Stimulated activated CD8-positive, alpha-beta memory T cell treated with anti-CD3 and anti-CD28 coated beads, Interleukin-2, amount 100 ng/mL, for 1 hour (primary cell): ENCODE measurements at places on chromosomes 6 and 20.

DNA sequence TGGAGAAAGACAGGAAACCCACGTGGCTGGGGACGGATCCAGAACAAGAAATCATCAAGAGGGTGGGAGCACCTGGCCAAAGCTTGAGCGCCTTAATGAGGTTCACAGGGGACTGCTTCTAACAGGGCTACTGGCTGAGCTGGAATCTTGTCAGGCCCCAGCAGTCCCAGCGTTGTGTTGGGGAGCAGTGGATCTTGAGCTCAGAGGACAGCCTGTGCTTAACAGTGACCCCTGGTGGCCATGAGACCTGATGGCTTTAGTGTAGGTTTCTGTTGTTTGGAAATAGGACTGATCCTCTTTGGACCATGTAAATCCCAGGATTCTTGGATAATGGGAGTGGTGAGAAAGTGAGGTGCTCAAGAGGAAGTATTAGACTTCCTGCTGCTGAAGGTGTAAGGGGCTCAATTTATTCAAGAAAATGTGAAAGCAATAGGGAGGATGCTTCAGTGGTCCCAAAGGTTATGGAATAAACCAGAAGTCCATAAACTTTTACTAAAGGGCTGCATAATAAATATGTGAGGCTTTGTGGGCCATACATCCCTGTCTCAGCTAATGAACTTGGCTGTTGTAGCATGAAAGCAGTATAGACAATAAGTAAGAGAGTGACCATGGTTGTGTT, 216.2 kb downstream of the NFATC2 start:
- peak; percentile 5 for DNase-seq

- DNase-seq = no peak
Measured at GRCh38 chr6:31945507-31946369, at the start of gene CFB. Gene CFB (plus strand): TSS chr6:31946095. CDS start chr6:31946222, 127 bp downstream.

GRCh38 chr6:45421709-45422502, 44.2 kb upstream of the SUPT3H start:
- DNase-seq = no peak

DNA sequence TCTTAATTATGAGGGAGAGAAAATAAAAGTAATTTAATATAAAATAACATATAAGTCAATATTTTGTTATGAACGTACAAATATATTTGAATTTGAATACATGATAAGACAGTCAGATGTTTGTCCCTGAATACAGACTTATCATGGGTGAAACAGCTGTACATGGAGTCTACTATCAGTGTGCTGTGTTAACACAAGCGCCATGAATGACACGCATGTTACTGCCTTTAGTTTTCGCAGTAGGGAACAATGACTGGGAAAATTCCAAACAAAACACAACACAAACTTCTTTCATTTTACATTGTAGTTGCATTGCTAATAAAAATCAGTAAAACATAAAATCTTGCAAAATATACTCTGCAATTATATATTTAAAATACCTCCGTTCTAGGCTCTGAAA, 108.6 kb downstream of the FBXO5 start:
- DNase-seq = no peak

- DNase-seq = no peak
Measured at GRCh38 chr6:53634184-53634631, 31.3 kb downstream of the KLHL31 start.

DNA sequence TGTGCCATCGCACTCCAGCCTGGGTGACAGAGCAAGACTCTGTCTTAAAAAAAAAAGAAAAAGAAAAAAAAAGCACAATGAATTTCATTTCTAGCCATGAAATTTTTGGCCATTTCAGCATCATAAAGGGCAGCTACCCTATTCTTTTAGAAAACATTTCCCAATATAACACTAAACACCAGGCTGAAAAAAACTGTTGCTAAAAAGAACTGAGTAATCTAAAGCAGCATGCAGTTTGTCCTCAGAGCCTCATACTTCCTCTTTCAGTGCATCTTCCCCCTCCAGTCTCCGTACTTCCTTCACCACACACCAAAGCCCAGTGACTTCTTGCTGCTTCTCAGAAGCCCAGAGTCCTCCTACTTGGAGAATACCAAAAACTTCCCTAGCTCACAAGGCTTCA, 5.6 kb upstream of the IFNGR1 start:
- no peak for DNase-seq

DNA sequence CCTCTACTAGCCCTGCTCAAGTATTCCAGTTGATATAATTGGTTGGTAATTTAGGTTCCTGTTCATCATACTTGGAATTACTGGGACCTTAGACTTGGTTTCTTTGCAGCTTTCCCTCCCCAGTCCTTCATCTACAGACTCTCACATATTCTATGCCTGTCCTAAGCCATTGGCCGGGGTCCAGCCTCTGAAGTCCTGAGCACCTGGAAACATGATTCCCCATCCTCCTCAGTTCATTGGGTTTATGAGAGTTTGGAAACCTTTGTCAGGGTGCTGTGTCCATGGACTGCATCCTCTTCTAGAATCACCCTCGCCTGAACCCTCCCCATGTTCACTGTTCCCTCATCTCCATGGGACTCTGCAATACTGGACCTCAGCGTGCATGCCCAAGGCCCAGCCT, 8.8 kb downstream of the GSTA2 start:
- no peak for DNase-seq

- no peak for DNase-seq
Measured at GRCh38 chr6:36519352-36519751, 27.9 kb downstream of the STK38 start.

- no peak for DNase-seq
Measured at GRCh38 chr20:32537657-32538525, 47.2 kb downstream of the NOL4L start.

DNA sequence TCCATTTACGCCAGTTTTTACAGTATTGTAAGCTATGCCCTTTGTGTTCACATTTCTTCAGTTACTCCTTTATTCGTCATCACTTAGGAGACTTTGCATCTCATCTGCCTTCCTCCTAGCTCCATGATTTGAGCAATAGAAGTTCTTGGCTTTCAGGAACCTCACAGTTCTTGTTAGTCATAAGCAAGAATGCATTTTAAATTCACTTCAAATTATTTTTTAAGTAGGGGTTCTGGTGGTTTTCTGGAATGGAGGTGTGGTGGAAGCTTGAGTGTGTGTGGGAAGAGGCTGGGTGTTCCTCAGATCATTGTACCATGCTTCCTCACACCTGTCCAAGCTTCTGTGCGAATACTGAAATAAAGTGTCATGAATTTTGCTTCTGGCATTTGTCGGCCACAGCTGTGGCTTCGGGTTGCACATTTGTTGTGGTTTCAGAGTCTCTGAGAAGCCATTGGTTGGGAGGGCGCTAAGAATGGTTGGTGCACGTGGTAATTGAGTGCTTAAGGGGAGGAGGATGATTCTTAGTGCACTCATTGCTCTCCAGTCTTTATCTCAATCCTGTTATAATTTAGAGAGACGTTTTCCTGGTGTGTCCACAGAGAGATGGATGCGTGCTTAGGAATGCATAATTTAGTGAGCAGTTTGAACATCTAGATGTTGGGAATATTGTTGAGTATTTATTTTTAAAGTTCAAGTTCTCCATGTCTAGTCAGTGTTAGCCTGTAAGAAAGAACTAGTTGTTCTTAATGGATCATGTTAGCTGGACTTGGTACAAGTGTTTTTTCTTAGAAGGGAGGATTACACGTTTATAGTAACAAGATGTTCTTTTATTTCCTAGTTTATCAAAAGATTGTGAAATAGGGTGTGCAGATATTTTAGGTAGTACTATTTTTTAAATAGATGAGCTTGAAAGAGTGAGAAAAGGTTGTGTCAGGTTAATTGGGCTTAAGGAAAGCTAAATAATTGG, 31.9 kb downstream of the FOXO3 start:
- DNase-seq = peak; percentile 12

DNA sequence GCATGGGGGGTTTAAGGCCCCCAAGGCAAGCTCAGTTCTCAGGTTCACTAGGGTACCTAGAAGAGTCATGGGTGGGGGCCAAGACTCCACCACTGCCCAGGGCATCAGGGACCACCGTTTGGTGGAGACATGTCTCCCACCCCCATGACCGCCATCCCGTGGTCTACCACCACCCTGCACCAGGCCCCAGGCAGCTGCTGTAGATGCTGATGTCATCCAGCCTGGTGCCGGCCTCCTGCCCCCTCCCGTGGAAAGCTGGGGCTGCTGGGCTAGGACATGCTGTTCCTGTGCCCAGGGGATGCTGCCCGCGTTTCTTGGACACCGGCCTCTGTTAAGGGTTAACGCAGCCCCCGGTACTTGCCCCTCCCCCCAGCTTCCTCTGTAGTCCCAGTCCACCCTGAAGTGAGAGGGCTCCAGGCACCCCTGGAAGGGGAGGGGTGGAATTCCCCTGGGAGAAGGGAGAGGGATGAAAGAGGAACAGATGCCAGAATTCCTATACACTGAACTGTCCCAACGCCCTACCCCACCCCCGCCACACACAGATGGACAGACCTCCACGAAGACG, 587 bp downstream of the IP6K3 start:
- no peak for DNase-seq

DNA sequence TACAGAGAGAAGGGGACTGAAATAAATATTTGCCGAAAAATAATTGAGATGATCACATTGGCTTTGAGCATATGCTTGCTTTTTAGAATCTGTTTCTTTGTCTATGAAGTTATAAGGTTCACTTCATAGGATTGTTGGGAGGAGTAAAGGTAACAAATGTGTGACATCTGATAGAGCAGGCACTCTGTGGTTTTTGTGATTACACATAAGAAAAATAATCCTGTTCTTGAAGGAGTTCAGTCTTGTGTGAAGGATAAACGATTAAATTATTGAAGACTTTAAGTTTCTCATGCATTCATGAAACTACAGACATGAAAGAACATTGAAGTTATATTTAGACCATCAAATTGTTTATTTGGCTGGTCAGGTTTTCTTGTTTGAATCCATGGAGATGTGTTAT, 45.0 kb downstream of the QKI start:
- DNase-seq = no peak

DNA sequence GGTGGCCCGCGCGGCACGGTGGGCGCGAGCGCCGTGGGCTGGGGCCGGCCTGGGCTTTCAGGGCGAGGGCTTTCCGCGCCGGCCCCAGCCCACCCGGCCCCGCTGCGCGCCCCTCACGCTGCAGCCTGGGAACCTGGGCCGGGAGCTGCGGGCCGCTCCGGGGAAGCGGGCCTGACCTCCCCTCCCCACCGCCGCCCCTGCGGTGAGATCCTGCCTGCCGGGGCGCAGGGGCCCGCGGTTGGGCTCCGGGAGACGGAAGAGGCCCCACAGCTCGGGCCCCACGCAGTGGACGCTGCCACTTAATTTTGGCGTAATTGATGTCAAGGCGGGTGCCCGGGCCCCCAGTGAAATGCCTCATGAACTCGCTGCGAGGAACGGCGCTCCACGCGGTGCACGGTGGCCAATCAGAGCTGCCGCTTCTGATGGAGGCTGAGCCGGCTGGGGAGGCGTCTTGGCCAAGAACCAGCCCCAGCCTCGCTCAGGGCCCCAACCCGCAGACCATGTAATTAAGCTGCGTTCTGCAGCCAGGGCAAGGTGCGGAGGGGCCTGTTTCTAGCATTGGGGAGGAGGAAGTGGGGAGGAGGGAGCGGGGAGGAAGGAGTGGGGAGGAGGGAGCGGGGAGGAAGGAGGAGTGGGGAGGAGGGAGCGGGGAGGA, 96.1 kb upstream of the BHLHE23 start:
- DNase-seq = peak; percentile 43

- no peak for DNase-seq
Measured at GRCh38 chr6:2450546-2450945, 205.1 kb upstream of the GMDS start.

DNA sequence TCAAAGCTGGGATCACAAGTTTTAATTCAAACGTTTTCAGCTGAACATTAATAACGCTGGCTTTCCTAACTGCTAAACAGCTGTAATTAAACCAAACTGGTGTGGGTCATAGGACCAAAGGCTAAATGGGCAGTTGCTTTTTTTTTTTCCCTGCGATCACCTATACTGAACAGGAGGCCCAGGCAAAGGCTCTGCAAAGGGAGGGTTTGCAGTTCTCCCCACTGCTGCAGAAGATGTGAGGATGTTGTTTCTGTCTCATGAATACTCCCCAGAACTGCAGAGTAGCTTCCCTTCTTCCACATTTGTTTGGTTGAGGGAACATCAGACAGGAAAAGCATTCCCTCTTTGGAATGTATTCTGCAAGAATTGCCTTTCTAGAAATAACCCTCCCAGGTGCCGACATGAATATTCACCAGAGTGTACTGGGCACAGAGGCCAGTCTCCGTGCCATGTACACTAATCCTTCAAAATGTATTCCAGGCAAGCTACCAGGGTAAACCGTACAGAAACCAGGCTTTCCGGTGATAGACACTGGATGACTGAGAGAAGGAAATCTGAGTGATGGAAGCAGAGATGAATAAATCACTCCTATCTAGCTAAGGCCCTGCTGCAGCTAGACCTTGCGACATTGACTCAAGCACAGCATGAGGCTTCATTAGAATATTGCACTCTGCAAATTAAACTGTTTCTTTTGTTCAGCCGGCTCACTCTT, 370.1 kb downstream of the BTBD9 start:
- no peak for DNase-seq

- no peak for DNase-seq
Measured at GRCh38 chr20:48019940-48020339, 234.7 kb upstream of the SULF2 start.

DNA sequence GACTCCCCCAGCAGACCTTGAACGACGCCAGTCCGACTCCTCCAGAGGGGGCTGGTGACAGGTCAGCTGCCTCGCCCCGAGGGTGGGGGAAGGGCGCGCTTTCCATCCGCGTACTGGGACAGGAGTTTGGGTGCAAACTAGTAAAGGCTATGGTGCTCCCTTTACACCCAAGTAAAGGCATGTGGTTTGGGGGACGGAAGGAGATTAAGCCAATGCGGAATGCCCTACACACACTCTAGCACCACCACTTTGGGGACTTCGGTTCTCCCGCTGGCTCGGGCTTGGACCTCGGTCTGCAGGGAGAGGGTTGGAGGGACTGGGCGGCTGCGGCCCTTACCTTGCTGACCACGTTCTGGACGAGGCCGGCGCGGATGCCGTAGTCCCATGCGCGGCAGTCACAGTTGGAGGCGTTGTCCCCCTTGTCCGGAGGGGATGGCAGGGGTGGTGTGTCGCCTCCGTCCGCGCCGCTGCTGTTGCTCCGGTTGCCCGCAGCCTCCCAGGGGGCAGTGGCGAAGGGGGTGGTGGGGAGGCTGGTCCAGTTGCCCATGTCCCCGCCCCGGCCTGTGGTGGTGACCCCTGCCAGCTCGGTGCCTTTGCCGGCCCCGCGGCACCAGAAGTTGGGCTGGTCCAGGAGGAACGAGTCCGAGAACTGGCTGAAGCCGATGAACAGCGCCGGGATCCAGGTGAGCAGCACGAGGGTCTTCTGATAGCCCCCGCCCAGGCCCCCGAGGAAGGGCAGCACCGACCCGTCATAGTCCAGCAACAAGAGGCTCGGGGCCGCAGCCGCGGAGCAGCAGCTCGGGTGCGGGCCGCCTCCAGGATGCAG, 1.1 kb downstream of the SLC22A23 start:
- DNase-seq = no peak
